Fibroblast of lung (primary cell): ENCODE measurements at places on chromosomes 11 and 22. TPM values are rescaled to one million over a fixed set of nuclear protein-coding genes. Genes with fewer than 3 reads are reported as not detected.

DNA sequence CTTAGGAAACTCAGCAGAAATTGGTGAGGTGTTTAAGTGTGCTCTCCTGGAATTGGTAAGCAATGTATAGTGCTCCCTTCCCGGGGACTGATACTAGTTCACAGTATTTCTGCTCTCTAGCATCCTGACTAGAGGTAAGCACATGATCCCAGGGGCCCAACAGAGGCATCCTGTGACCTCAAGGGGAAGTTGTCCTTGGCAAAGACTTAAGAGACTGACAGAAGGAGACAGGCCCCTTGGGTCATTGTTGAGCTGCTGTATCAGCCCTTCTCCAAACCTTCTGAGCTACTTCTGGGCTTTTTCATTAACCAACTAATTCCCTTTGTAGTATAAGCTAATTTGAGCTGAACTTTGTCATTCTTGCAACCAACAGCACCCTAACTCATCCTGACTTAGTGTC lies 4.3 kb upstream of the TBC1D22A start:
- DNase-seq: no peak
- peaks cover 18% of the 10 kb centered on the region for H3K4me1 ChIP-seq
- no peaks in the 10 kb centered on the region for H3K27me3 ChIP-seq
- no peak overlapping the region for H3K4me3 ChIP-seq

SPDYC gene
- polyA plus RNA-seq: not detected in 2 replicates

DNA sequence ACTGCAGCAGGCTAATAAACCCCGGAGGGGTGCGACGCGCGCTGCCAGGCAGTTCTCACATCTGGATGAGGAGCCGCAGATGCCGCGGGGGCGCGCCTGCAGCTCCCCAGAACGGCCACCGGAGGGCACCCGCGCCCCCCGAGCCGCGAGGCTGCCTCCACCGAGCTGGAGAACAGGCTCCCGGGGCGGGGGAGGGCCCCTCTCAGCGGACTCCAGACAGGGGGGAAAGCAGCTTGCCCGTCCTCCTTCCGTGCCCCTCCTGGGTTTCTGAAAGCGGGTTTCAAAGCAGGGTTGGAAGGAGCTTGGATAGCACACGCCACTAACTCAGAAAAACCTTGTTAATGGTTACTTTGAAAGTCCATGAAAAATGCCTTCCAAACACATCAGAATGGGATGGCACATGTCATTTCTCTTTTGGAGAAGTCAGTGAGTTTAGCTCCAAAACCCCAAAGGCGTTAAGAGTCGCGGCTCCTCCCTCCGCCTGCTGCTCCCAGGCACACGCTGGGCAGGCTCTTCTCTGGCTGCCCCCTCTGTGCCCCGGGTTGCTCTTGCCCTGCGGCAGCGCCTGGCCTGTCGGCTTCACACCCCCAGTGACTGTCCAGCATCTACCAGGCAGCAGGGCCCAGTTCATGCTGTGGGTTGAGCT lies 317.8 kb downstream of the NTM start:
- H3K27ac ChIP-seq: no peak overlapping the region
- H3K27me3 ChIP-seq: peaks cover 3% of the 10 kb centered on the region
- no peaks in the 10 kb centered on the region for H3K36me3 ChIP-seq
- H3K4me1 ChIP-seq: no peaks in the 10 kb centered on the region

DNA sequence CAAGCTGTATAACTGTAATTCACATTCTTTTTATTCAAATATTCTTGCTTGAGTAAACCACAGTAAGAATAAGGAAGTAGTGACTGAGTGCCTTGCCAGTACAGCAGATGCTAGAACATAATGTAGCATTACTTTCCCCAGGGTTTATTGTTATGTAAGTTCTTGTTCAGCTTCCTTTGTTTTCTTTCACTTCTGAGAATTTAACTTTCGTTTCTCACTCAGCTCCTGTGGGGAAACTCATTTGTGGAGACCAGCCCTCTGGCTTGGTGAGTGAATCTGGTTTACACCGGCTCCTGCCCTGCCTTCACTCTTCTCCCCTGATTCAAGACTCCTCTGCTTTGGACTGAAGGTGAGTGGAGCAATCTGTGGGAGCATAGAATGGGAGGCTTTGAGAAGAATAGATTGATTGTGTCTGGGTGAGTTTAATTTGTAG lies at the start of gene TRIM22:
Gene TRIM22, plus strand, starts transcription at position 240 of the 433 bp plus-strand sequence. CDS start 6,443 bp downstream, outside the sequence.
- H3K27me3 ChIP-seq: no peaks in the 10 kb centered on the region
- H3K4me1 ChIP-seq: peaks cover 9% of the 10 kb centered on the region
- peaks cover 2% of the 10 kb centered on the region for H3K36me3 ChIP-seq
- H3K4me3 ChIP-seq: peak within 1 kb of the TSS; percentile 51
- peak within 1 kb of the TSS; percentile 88 for H3K27ac ChIP-seq

DNA sequence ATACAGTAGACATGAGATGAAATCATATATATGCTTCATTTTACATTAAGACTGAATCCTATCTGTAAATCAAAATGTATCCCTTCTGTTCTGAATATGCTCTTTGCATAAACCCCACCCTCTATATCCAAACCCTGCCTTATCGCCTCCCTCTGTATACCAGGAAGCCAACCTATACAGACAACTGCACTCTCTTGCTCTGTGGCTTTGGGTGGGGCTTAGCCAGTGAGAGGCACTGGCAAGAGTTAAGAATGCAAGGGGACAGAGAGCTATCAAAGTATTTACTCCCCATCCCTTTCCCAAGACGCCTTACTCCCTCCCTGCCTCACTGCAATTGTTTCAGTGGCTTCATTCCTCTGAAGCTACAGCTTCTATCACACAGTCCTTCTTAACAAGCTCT lies 309.8 kb downstream of the TTC28 start:
- peaks cover 5% of the 10 kb centered on the region for H3K4me1 ChIP-seq
- H3K27me3 ChIP-seq: no peaks in the 10 kb centered on the region
- no peaks in the 10 kb centered on the region for H3K36me3 ChIP-seq
- no peak overlapping the region for H3K4me3 ChIP-seq
- no peak for DNase-seq
